Stimulated activated naive CD4-positive, alpha-beta T cell treated with Interleukin-2 at 50 U/mL for 16 hours (primary cell): ENCODE measurements at places on chromosomes 2 and 18.

GRCh38 chr18:1047406-1047805 is 142.7 kb downstream of the ADCYAP1 start:
- DNase-seq = no peak

DNA sequence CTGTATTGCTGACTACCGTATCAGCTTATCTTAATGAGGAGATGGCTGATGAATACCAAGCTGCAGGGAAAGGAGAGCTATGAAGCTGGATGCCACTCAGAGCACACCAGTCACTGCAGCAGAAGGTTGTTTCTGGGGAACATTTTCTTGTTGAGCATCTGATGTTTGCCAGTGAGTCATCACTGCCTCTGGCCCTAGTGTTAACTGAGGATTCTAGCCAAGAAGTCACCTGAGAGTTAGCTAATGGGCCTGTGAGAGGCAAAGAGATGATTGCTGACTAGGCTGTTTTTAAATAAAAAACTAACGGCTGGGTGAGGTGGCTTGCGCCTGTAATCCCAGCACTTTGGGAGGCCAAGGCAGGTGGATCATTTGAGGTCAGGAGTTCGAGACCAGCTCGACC is 37.9 kb downstream of the CCDC150 start:
- no peak for DNase-seq

GRCh38 chr2:218075975-218076811 is 7.1 kb downstream of the RUFY4 start:
- DNase-seq = no peak

GRCh38 chr2:169761251-169761969 is 27.8 kb downstream of the KLHL23 start:
- DNase-seq = no peak

- no peak for DNase-seq
Observed at GRCh38 chr2:28352104-28352503, 40.6 kb upstream of the FOSL2 start.

GRCh38 chr2:146349334-146349733 is 1495.5 kb upstream of the ACVR2A start:
- no peak for DNase-seq

- no peak for DNase-seq
Observed at GRCh38 chr18:2102022-2102421, 469.3 kb downstream of the METTL4 start.

DNA sequence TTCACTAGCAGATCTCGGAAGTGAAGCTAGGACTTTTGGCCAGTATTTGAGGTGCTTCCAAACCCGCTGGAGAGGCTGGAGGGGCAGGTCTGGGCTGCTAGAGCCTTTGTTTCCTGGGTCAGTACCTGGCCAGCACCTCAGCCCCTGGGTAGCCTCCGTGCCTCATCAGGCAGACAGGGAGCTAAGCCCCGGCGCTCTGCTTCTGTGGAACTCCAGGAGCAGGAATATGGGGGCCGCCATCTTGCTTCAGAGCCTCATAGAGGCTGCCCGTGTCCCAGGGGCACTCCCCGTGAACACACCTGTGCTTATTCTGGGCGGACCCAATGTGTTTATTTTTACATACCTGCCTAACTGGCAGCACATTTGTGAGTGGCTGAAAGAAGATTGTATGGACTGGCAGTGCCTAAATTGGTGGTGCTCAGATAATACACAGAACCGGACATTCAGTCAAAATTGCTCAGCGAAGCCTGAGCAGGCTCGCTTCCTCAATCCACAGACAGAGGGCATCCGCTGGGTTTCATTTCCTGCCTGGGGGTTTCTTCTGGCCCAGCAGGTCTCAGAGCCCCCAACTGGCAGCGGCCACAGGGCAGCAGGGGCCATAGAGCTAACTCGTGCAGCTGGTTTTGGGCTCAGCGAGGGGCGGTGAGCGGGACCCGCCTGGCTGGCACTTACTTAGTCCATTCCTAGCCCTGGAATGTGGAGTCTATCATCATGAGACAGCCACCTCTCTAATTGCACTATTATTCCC is 176.8 kb upstream of the ALKAL2 start:
- DNase-seq = no peak

DNA sequence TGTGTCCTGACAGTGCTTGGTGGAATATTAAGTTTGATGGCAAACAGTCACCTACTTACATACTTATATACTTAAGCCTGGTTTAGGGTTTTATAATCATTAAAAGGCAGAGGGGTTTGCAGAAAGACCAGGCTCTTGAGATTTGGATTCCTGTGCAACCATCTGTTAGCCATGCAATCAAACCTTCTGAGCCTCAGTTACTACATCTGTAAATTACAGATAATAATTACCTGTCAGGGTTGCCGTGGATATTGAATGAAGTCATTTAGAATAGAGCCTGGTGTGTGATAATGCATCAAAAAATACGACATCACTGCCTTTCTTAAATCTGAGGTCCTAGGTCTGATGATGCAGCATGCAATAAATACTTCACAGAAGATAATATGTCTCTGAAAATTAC is 152.9 kb downstream of the ARHGAP28 start:
- DNase-seq = no peak

- DNase-seq = no peak
Observed at GRCh38 chr2:15334644-15335326, 226.3 kb downstream of the NBAS start.

GRCh38 chr2:197149546-197149945 is 161.0 kb downstream of the ANKRD44 start:
- DNase-seq = no peak

DNA sequence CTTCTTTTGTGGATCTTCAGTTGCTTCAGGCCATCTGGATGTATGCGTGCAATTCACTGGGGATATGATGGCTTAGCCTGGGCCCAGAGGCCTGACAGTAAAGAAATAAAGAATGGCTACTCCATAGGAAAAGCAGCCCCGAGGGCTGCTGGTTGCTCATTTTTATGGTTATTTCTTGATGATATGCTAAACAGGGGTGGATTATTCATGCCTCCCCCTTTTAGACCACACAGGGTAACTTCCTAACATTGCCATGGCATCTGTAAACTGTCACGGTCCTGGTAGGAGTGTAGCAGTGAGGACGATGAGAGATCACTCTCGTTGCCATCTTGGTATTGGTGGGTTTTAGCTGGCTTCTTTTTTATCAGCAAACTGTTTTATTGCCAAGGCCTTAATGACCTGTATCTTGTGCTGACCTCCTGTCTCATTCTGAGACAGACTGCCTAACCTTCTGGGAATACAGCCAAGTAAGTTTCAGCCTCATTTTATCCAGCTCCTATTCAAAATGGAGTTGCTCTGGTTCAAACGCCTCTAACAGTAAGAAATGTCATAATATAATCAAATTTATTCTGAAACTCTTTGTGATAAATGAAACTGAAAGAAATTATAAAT is 60.5 kb downstream of the DSEL start:
- DNase-seq = no peak

GRCh38 chr2:64273524-64274398 is 129.5 kb upstream of the PELI1 start:
- no peak for DNase-seq

GRCh38 chr2:214395040-214395439 is 15.8 kb upstream of the VWC2L start:
- DNase-seq = no peak

- DNase-seq = no peak
Observed at GRCh38 chr18:4352746-4353551, 102.2 kb downstream of the DLGAP1 start.

DNA sequence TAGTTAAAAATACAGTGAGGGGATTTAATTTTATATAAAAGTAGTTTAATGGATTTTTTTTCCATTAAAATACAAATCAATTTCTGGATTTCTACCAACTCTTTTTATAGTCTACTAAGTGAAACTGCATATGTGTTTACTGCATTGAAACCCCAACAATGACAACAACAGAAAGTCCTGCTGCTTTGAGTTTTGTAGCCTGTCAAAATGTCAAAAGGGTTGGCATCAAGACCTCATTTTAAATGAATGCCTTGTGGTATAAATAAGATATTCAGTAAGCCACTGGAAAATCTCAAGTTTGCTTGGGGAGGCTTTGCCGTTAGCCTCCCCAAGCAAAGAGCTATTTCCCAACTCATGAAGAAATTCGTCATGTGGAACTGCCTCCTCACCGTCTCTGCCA is 440.3 kb upstream of the HNMT start:
- DNase-seq = no peak

GRCh38 chr2:42238644-42239288 is 69.6 kb downstream of the EML4 start:
- peak; percentile 29 for DNase-seq

DNA sequence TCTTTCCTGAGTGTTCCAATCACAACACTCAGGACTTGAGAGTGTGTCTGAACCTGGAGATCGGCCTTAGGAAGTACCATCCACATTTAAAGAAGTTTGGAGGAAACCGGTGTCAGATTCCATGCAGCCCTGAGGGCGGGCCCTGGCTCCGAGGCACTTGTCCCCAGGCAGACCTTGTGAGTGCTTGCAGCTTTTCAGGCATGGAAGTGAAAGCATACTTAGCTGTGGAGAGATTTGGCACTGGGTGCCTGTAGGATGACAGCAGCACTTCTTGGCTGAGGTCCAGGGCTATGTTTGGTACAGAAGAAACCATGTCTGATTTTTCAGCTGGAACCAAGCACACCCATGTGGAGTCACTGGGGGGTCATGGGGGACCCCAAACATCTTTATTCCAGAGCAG is 230.8 kb downstream of the SEPTIN10 start:
- no peak for DNase-seq
